ENCODE measurements at places on chromosomes 13 and 19.

DNA sequence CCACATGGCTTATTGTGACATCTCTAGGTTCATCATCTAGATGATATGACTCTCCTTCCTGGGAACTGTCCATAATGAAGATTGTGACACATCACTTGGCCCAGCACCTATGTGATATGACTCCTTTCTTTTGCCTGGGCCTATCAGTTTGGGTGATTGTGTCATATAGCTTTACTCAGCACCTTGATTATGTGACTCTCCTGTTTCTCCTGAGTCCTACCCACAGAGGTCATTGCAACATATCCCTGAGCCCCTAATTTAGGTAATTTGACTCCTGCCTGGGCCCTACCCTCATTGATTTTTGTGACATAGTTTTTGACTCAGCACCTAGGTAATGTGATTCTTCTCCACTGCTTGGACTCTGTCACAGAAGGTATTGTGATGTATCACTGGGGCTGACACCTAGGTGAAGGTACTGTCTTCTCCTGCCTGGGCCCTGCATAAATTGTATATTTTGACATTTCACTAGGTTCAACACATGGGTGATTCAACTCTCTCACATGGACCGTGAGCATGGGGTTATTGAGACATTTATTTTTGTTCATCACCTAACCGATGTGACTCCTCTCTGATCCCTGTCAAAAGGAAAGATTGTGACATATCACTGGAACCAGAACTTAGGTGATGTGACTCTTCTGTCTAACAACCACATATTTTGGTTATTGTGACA is 26.2 kb upstream of the ZNF254 start:
- DNase-seq, result no peak

DNA sequence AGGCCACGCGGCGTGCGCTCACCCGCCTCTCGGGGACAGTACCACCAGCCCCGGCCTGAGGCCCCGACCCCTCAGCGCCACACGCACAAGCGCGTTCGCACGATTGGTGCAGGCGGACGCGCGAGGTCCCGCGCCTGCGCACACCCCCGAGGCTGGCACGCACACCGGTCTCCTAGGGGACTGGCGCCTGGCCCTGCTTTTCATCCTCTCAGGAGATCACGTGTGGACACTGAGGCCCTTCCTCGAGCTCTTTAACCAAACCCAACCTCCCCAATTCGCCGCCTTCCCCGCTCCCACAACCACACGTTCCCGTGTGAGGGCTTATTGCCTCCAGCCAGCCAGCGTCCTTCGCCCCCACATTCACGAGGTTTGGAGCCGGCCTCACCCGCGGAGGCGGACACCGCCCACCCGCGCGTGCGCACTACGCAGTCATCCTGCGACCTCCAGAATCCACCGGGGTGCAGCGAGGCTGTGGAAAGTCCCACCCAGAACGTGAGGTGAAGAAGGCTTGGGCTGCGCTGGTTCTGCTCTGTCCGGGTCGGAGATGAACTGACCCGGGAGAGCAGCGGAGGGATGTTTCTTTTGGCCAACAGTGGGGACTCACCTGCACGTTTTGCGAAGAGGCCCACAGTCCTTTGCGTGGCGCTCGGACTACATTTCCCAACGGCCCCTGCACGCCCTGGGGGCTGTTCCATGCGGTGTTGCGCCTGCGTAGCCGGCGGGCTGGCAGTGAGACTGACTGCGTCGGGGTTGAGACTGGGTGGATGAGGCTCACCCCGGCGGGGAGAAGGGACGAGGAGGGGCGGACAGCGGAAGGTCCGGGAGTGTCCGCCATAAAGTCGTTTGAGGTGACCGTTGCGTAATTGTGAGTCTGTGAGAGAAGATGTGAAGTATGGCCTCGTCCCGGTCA is 539 bp upstream of the ZNF667 start:
- peak; percentile 93 for DNase-seq

GRCh38 chr13:110221406-110222117 is 85.4 kb downstream of the COL4A1 start:
- no peak for DNase-seq

GRCh38 chr13:30477346-30478195 is 11.8 kb upstream of the HMGB1 start:
- DNase-seq, result no peak

DNA sequence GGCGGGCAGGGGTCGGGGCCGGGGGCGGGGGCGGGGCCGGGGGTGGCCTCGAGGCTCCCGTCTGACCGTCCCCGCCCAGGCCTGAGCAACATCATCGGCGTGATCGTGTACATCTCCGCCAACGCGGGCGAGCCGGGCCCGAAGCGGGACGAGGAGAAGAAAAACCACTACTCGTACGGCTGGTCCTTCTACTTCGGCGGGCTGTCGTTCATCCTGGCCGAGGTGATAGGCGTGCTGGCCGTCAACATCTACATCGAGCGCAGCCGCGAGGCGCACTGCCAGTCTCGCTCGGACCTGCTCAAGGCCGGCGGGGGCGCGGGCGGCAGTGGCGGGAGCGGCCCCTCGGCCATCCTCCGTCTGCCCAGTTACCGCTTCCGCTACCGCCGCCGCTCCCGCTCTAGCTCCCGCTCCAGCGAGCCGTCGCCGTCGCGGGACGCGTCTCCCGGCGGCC is 9.4 kb upstream of the CACNG6 start:
- no peak for DNase-seq

DNA sequence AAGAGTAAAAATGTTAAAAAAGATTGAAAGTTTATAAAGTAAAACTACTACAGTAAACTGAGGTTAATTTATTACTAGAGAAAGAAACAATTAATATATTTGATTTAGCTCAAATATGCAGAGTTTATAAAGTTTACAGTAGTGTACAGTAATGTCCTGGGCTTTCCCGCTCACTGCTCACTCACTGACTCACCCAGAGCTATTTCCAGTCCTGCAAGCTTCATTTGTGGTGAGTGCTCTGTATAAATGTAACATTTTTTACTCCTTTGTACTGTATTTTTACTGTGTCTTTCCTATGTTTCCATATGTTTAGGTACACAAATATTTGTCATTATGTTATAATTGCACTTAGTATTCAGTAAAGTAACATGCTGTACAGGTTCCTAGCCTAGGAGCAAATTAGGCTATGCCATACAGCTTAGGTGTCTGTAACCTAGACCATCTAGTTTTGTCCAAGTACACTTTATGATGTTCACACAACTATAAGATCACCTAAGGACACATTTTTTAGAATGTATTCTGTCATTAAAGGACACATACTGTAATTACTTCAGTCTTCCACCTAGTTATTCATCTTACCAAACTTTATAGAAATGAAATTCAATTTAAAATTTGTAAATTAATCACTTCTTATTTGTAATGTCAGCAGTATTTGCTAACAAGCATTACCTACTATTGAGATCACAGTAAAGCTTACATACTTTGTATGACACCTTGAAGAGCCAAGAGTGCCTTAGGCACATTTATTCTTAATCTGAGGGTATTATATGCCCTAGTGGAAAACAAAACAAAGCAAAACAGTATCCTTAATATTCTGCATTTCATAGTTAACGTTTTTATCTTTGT is 683.4 kb downstream of the PCDH9 start:
- no peak for DNase-seq

GRCh38 chr13:111515307-111515617 is 194.8 kb downstream of the TEX29 start:
- no peak for DNase-seq

- no peak for DNase-seq
Measured at GRCh38 chr13:23996456-23996855, 99.2 kb upstream of the C1QTNF9B start.

GRCh38 chr19:7924241-7924640 is 1.7 kb downstream of the CTXN1 start:
- no peak for DNase-seq

GRCh38 chr13:75620020-75620419 is 16.1 kb upstream of the LMO7 start:
- no peak for DNase-seq

- DNase-seq, result no peak
Measured at GRCh38 chr19:49791776-49792445, 21.2 kb downstream of the FUZ start.

GRCh38 chr19:10227026-10227971 is 3.8 kb downstream of the S1PR2 start:
- DNase-seq, result no peak

- no peak for DNase-seq
Measured at GRCh38 chr19:49542446-49542845, 14.6 kb downstream of the RCN3 start.

DNA sequence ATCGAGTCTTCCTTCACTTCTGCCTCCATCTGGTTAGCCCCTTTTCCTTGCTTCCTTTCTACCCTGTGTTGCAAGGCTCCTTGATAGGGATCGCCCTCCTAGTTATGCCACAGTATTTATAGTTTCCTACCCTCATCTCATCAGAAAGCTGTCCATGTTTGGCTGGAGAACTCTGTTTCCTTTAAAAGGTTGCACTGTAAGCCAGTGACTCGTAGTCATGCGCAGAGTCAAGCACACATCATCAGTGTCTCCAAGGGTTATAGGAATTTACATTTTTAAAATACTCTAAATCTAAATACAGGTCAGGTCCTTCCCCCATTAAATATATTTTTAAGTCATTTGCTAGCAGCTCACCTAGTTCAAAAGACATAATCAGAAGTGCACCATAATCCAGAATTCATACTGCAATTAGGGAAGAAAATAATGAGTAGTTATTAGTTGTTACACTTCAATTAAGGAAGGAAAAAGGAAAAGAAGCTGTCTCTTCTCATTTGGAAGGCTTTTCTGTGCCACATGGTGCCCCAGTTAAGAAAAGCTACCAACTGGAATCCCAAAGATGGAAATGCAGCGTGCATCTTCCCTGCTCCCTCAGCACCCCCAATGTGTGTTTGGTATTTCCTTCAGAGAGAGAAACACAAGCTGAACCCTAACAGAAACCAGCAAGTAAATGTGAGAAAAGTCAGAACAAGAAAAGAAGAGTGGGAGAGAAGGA is 81.0 kb downstream of the GPR12 start:
- DNase-seq, result no peak

DNA sequence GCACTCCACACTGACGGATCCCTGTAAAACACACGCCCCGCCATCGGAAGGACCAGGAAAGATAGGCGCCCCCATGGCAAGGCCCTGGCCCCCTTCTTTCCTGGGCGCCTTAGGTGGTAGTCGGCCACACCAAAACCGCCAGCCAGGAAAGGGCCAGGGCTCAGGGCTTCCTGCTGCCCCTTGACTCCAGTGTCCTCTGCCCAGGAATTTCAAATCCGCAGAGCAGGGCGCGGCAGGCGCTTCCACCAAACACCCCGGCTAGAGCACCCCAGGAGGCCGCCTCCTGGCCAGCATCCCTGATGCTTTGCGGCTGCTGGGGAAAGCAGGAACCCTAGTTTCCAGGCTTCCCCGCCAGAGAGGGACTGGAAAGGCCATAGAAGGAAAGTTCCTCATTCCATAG is 57.5 kb downstream of the ZNF726 start:
- DNase-seq, result no peak

GRCh38 chr19:53981376-53981951 is 10.0 kb upstream of the CACNG6 start:
- DNase-seq, result no peak

DNA sequence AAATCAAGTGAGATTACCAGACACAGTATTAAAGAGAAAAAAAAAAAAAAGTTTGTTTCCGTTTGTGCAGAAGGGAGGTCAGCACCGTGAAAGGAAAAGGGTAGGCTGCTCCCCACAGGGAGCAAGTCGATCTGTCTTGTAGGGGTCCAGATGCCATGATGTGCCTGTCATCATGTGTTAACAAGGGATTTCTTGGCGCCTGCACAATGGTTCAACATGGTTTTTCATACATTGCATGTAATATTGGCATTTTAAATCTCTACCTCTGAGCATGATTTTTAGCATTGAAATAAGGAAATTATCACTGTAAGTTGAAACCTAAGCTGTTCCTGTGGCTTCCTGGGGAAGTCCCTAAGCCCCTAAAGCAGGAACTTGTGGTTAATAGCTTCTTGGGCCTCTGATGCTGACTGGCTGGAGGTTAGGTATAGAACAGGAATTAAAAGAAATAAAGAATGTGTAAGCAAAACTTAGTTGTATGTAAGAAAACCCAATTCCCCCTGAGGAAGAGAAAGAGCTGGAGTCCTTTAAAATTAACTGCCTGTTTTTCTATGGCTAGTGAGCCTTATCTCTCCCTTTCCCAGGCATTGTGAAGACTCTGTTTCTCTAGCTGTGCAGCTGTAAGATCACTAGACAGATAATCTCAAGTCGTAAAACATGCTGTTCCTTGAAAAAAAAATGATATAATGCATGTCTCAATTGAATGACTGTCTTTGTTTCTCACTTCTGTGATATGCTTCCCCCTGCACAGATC is 7.4 kb upstream of the FCGBP start:
- no peak for DNase-seq

- no peak for DNase-seq
Measured at GRCh38 chr19:52034051-52034728, 6.0 kb upstream of the ZNF614 start.

GRCh38 chr13:33953781-33954180 is 135.8 kb downstream of the RFC3 start:
- DNase-seq, result no peak

GRCh38 chr13:99955107-99955746 is 16.3 kb downstream of the ZIC5 start:
- DNase-seq, result no peak

DNA sequence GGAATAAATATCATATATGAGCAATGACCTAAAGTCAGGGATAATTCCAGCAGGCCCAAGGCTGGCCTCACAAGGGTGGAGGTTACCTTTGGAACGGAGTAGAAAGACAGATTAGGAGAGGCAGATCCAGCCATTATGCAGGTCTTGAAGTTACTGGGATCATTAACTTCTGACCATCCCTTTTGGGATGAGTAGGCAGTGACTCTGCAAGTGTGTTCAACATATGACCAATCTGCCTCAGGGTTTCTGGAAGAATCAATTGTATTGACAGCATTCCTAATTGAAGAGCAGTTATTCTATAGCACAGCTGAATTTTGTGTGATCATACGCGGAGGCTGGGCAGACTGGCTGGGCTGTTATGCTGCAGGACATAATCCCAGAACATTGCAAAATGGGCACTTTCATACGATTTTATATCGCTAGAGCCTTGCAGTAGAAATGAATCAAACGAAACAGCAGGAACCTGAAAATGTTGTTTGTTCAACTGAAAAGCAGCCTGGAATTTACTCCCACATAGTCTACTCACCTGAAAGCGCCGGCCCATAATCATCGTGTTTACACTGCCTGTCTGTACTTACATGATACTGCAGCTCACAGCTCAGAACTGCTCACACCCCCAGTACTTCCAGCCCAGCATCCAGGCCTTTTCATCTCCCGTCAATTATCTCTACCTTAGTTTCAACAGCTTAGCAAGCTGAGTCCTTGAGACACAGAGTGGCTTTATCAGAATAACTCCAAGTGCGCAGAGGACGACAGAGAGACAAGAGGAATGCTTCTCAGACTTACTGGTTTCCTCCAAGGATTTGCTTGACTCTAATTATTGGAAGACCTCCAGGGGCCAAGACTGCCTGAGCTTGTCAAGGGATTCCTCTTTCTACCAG is 556.1 kb downstream of the EFNB2 start:
- DNase-seq, result peak; percentile 94

All from NCI-H2081 (cell line).